ENCODE measurements at places on chromosomes 6 and 20. TPM values are rescaled to one million over a fixed set of nuclear protein-coding genes. Genes with fewer than 3 reads are reported as not detected.

Gene SEMG1
- total RNA-seq: not detected

Gene GPR6
- total RNA-seq: not detected

Gene MAP3K5
- 33.7 TPM for total RNA-seq

Gene AKAP7
- total RNA-seq: 66.9 TPM

- no peak for DNase-seq
These were observed 35.3 kb upstream of the LAMA2 start for GRCh38 chr6:128847431-128848210.

- no peak for DNase-seq
These were observed 17.7 kb upstream of the MTG2 start for GRCh38 chr20:62164879-62165761.

DNA sequence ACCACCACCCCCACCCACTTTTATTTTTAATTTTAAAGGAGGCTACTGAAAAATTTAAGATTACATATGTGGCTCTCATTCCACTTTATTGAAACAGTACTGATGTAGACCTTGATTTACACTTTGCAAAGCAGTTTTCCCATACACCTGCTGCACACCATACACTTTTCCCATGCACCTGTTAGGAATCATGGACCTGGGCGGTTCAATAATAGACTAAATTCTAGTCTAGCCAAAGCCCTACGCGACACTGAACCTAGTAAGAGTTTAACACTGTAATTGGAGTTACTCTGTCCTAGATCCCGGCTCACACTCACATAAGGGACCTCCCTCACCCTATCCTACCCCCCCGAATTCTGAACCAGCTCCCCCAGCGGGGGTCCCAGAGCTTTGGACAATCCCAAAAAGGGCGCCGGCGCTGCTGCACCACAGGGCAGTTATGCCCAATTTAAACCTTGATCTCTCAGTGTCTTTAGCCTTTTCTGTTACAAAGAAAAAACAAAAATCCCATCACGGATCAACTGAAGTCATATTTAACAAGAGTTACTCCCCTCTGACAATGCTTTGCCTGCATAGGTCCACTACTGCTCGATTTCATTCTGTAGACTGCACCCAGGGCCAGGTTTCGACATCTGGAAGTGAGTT is 2.4 kb upstream of the GCLC start:
- peak; percentile 44 for DNase-seq

GRCh38 chr20:37650661-37651060 is 43.2 kb upstream of the CTNNBL1 start:
- no peak for DNase-seq

DNA sequence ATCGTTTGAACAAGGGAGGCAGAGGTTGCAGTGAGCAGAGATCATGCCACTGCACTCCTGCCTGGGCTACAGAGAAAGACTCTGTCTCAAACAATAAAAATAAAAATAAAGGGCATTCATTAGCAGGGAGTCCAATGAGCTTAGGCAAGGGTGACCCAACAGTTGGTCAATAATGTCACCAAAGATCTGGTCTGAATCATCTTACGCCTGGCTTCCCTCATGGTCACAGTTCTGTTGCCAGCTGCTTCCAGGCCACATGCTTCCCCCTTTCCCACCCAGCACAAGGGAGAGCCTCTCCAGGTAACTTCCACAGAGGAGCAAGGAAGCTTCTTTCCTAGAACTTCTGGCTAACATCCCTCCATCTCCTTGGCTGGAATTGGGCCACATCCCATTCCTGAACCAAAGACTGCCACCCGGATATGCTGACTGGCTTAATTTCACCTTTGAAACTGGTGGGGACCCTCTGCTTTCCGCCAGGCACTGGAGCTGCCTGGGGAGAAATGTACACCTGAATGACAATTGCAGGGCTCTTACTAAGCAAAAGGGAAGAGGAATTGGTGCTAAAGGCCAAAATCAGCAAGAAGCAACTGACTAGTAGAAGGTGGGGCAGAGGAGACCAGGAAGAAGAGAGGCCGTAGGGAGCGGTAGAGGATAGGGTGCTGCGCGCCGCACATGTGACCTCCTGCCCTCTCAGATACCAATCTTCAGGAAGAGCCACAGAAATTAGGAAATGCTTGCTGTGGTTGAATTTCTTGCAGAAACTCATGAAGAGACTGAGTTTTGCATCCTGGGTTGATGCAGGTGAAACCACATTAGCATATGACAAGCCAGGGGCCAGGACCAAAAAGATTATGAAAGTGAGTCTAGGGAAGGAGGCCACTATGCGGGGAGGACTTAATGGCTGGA is 8.3 kb upstream of the SCML4 start:
- DNase-seq: no peak
